Right kidney (tissue), 9 donors: ENCODE measurements at places on chromosomes 11 and 22.

DNA sequence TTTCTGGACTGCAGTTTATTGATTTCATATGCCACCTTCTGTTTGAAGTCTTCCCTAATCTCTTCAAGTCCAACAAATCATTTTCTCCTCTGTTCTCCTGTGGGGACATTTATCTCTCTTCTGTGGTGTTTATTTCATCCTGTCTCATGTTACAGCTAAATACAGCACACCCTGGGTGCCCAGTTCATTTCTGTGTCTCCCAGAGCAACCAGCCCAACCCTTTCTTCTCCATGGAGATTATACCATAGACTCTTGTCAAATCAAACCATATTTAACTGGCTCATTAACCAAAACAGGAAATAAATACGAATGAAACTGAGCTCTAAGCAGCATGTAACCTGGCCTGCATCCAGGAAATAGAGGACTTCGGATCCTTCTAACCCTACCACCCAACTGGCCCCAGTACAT, at the start of gene MS4A8:
Gene MS4A8 (plus strand): TSS at position 329 of the 408 bp plus-strand sequence. CDS start 1,249 bp downstream, outside the sequence.
- no peak for DNase-seq

- DNase-seq: no peak
These were observed 3.1 kb downstream of the DYNC2H1 start for GRCh38 chr11:103112364-103112763.

GRCh38 chr11:58075781-58076180, 45.0 kb downstream of the OR6Q1 start:
- no peak for DNase-seq

DNA sequence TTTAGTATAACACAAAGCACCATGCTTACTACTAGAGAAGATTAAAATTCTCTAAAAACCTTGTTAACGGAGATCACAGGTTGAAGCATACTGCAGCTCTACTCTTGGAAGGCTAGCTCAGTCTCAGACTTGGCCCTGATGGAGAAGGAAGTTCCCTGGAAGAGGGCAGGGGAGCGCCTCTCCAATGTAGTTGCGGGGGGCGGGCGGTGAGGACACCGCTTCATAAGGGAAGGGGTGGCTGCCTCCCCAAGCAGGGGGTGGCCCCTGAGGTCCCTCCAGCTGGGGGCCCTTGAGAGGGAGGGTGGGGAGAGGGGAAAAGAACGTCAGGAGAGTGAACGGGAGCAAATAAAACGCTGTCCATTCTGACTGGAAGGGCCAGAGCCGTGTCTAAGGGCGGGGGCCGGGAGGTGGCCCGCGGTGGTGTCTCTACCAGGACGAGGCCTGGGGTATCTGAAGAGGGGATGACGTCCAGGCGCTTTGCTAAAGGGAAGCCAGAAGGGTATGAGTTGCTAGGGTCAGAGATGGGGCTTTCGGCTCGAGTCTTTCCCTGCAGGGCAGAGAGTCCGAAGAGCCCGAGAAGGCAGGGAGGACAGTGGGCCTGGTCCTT, 553 bp upstream of the USP47 start:
- peak; percentile 99 for DNase-seq

- peak; percentile 16 for DNase-seq
These were observed 827.4 kb downstream of the OPCML start for GRCh38 chr11:132704781-132705375.

- no peak for DNase-seq
These were observed 5.7 kb downstream of the SLC39A13 start for GRCh38 chr11:47413908-47414684.

DNA sequence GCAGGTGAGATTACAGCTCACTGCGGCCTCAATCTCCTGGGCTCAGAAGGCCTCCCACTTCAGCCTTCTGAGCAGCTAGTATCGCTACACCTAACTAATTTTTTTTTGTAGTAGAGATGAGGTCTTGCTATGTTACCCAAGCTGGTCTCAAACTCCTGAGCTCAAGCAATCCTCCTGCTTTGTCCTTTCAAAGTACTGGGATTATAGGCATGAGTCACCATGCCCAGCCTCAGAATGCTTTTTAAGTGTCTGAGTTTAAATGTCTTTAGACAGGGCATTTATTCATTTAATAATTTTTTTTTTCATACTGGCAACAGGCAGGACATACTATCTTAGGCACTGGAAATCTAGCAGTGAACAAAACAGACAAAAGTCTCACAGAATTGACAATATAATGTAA, 27.7 kb downstream of the LRP4 start:
- DNase-seq: no peak

- no peak for DNase-seq
These were observed 1068.9 kb downstream of the OPCML start for GRCh38 chr11:132463295-132464002.

DNA sequence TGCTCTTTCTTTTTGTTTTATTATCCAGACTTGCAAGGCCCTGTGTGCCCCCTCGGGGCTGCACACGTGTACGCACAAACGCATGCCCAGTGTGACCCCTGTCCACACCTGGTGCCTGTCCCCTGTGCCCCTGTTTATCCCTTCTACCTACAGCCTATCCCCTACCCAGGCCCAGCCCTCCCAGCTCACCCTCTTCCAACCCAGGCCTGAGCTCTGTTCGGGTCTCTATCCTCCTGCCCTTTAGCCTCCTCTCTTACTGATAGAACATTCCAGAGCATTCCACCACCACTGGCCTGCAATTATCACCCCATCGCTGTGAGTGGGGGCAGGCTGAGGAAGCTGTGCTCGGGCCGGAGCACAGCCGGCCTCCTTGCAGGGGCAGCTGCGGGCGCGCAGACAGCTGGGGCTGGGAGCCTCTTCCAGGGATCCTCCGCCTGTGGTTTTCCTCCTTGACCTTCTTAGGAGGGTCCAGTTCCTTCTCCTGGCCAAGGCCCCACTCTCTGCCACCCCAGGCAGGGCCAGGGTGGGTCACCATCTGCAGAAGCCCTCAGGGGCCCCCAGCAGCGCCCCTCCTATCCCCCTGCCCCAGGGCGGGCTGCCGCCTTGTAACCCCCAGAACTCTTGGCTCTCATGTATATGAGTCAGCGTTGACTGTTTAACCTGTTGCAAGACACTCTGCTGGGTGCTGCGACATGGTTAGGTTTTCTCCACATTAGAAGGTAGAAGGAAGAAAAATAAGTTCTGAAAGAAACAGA, 41.8 kb upstream of the KCNQ1OT1 start:
- peak; percentile 28 for DNase-seq

GRCh38 chr11:79264284-79264683, 176.5 kb downstream of the TENM4 start:
- no peak for DNase-seq

DNA sequence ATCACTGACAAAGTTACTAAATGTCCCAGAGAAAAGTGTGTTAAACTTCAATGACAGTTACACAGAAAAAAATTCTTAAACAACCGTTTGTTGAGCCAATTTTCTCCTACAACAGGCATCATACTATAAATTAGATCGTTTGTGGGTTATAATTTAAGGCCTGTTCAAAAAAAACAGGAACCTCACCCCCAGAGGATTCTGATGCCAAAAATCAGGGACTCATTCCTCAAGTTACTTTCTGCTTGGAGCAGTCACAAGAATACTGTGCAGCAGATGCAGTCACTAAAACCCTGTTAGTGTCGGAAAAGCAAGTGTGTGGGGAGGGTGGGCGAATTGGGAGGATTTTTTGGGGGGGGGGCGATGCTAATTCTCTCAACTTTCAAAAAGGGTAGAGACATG, 657 bp downstream of the CWC15 start:
- no peak for DNase-seq

- DNase-seq: peak; percentile 82
These were observed 501 bp downstream of the CD151 start for GRCh38 chr11:833114-833791.

GRCh38 chr11:116867619-116868018, 30.2 kb upstream of the APOA1 start:
- DNase-seq: no peak

GRCh38 chr11:2425506-2425905, 18.8 kb downstream of the TRPM5 start:
- DNase-seq: no peak

DNA sequence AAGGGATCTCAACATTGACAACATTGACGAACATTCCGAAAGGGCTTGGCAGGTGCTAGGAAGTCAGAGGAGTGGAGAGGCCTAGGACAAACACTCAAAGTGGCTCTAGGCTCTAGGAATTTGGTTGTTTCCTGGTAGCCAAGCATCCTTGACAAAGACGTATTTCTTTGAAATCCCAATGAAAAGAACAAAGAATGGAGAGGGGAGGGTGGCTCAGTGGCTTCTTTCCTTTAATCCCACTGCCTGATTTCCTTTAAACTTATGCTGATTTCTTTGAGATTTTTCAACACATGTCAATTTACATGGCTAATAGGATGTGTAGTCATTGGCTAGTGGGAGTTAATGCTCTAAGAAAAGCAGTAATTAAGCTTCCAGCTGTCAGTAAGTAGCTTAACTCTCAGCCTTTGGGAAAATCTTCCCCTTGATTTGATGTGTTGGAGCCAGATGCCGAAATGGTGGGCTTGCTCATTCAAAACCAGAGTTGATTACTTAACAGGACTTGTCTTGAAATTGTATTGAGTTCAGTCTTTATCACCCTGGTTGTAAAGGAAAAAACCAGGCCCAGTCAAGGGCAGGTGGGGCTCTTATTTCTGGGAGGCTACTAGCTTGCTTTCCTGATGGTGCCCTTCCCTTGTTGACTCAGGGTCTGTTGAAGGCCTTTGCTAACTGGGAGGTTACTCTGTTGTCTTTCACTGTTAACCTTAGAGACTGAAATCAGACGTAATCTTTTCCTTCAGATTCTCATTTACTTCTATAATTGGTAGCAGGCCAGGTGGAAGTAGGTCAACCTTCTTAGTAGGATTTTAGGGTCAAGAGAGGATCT, 44.6 kb upstream of the SORL1-AS1 start:
- DNase-seq: no peak

GRCh38 chr22:46453006-46453828, 84.2 kb downstream of the CELSR1 start:
- DNase-seq: no peak

DNA sequence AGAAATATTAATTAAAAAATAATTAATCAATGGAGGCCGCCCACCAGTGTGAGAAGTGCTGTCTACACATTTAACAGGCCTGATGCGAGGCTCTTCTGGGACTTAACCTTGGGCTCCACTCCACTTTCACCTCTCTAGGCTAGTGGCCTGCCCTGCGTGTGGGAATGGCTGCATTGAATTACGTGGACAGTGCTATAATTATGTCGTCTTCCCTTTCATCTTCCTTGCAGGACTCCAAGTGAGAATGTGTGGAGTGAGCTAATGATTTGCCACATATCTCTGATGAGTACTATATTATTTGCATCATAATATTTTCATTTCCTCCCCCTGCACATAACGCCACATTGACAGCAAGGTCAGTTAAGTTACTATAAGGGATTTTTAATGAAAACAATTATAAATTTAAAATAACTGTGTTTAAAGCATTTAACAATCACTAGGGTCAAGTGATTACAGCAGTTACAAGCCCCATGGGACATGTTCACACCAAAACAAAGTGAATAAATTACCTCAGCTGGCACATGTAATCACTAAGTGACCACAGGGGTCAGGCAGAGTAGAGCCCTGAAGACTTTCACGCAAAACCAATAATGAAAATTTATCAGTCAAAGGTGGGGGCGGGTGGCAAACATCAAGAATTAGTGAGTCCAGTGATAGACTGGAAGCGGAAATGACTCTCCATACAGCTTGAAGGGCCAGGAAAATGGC, 63.5 kb downstream of the MPPED2 start:
- DNase-seq: no peak

GRCh38 chr11:20015529-20016427, 144.5 kb downstream of the DBX1 start:
- no peak for DNase-seq

GRCh38 chr11:123428116-123428715, 1.9 kb upstream of the GRAMD1B start:
- no peak for DNase-seq

- no peak for DNase-seq
These were observed 2.3 kb downstream of the CHKA start for GRCh38 chr11:68118706-68119448.
